Osteoblast (primary cell): ENCODE measurements at places on chromosomes 3 and 15.

GRCh38 chr15:97525809-97526208, 434.7 kb upstream of the ARRDC4 start:
- H3K4me3 ChIP-seq, result no peak overlapping the region
- no peaks in the 10 kb centered on the region for H3K36me3 ChIP-seq
- no peak for DNase-seq
- H3K4me1 ChIP-seq, result no peaks in the 10 kb centered on the region
- H3K27ac ChIP-seq, result no peak overlapping the region
- H3K27me3 ChIP-seq, result no peaks in the 10 kb centered on the region

GRCh38 chr3:177441813-177442646, 244.7 kb upstream of the TBL1XR1 start:
- H3K4me1 ChIP-seq, result peaks cover 6% of the 10 kb centered on the region
- H3K4me3 ChIP-seq, result no peak overlapping the region
- no peaks in the 10 kb centered on the region for H3K27me3 ChIP-seq
- no peak for DNase-seq
- H3K36me3 ChIP-seq, result no peaks in the 10 kb centered on the region

DNA sequence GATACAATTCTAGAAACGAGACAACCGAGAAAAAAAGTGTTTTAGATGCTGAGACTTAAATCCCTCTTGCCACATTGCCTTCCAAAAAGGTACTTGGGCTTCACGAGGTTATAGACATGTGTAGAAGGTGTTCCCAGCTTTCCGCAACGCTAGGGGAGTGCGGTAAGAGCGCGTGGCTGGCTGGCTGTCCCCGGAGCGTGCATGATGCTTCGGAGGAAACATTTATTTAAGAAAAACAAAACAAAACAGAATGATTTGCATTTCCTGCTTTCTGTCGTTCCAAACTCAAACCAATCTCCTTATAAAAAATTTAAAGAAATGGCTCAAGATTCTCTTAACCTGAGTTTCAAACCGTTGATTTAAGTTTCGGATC, 841 bp downstream of the SLC6A20 start:
- H3K4me3 ChIP-seq, result no peak overlapping the region
- no peaks in the 10 kb centered on the region for H3K36me3 ChIP-seq
- no peaks in the 10 kb centered on the region for H3K4me1 ChIP-seq
- no peak overlapping the region for H3K27ac ChIP-seq

- H3K27me3 ChIP-seq, result no peaks in the 10 kb centered on the region
- H3K36me3 ChIP-seq, result no peaks in the 10 kb centered on the region
- no peak overlapping the region for H3K27ac ChIP-seq
- no peak for DNase-seq
- no peaks in the 10 kb centered on the region for H3K4me1 ChIP-seq
Observed at GRCh38 chr15:61092361-61093157, 136.5 kb downstream of the RORA start.

DNA sequence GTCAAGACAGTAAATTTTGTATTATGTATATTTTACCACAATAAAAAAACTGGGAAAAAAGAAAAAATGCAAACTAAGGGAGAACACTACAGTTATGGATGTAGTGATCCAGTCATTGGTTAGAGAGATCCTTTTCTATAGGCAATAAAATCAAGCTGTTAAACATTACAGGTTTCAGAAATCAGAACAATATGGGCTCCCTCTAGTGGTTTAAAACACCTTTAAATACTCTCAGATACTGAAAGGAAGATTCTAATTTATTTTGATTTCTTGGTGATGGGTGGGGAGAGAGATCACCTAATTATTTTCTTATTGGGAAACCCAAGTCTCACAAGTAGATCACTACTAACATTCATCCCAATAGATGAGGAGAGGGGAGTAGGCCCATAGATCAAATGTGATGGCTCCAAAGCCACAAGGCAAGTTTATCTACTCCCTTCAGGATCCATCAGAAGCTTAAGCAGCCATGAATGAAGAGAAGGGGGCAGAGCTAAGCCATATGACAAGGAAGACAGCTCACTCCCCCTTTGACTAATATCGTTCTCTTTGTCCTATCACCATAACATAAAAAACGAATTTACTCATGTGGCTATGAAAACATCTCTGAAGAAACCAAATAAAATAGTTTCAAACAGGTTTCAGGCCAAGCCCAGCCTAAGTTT, 118.6 kb downstream of the ANO10 start:
- H3K4me1 ChIP-seq, result peaks cover 4% of the 10 kb centered on the region
- H3K36me3 ChIP-seq, result no peaks in the 10 kb centered on the region
- H3K27ac ChIP-seq, result no peak overlapping the region
- no peak overlapping the region for H3K4me3 ChIP-seq
- DNase-seq, result no peak
